ENCODE measurements at places on chromosomes 7 and 10.

GRCh38 chr7:116671681-116672595, at the start of gene MET:
MET (plus strand) TSS chr7:116672196; CDS start chr7:116699085, 26,889 bp downstream.
- peak; percentile 18 for DNase-seq

DNA sequence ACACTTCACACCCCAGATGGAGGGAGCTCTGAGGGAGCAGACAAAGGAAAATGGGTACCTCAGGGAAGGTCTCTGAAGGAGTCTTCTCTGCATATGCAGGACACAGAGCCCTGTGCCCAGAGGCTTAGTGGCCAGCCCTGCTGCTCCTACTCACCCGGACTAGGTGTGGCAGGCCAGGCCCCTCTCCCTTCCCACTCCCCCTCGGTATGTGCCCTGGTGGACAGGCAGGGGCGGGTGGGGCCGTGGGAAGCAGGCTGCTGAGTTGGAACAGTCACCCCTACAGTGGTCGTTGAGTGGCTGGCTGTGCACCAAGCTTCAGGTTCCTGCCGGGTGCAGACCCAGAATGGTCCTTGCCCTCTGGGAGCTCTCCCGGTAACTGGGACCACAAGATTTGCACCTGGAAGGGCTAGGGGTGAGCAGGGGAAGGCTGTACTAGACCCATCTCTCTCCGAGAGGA, 68.6 kb downstream of the ZMIZ1 start:
- DNase-seq: no peak

DNA sequence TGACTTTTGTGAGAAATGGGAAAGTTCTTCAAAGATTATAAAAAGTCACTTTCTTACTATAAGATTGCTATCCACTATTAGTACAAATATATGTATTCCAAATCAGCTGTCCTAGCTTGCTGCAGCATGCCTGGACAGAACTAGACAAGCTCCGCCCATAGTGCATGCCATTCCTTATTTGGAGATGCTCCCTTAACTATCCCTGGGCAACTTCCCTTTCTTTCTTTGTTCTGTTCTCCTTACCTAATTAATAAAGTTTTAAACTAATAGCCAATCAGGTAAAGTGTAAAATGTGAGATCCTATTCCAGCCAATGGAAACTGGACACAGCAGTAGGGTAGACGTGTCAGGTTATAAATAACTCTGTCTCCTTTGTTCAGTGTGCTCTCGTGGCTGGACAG, 281.9 kb downstream of the CAMK1D start:
- DNase-seq: no peak

- no peak for DNase-seq
Measured at GRCh38 chr7:154693661-154694060, 309.3 kb downstream of the PAXIP1 start.

DNA sequence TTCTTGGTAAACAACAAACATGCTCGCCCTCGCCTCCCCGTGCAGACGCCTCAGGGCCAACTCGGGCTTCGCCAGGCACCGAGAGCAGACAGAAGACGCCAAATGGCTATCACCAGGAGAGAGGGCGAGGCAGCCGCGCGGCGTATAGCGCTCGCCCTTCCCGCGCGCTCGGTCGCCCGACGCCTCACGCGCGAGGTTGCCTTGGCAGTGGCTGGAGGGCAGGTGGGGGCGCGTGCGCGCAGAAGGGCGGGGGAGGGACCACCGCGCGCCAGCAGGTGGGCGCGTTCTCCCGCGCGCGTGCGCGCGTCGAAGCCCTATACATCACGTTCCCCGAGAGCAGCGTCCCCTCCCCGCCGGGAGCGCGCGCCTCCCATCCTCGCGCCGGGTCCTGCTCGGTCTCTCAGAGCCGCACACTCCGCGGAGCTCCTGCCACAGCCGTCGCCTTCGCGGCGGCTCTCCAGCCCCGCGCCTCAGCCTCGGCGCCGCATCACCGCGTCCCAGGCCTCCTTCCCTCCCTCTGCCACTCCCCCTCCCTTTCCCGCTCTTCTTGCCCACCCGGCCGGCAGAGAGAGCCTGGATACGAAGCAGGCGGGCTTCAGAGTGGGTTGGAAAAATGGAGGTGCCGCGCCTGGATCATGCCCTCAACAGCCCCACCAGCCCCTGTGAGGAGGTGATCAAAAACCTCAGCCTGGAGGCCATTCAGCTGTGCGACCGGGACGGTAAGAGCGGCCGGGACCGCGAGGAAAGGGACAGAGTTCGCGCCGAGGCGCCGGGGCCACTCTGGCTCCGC, at the start of gene PHYHIPL:
Gene PHYHIPL (plus strand): TSS at position 403 of the 790 bp plus-strand sequence. CDS start 211 bp downstream, at position 614.
- DNase-seq: no peak

GRCh38 chr7:16668978-16669377, 23.0 kb downstream of the BZW2 start:
- no peak for DNase-seq

DNA sequence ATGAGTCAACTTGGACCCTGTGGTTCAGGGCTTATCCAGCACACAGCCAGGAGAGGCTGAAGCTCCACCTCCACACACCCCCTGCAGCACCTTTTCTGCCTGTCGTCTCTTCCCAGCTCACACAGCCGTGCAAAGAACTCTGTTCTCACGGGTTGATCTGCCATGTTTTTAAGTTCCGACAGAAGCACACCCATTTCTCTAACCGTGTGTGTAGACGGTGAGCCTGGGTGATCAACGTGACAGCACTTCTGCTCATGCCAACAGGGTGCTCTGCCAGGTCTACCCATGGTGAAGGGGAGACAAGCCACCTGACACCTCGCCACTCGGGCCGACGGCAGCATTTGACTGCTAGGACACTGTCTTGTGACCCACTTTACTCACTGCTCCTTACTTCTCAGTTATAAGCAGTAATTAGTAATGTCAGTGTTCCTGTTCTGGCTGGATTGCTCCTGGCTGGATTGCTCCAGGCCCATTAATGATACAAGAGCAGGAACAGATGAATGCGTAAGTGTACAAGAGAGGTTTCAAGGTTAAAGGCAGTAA, 90.5 kb downstream of the RNF216 start:
- no peak for DNase-seq

DNA sequence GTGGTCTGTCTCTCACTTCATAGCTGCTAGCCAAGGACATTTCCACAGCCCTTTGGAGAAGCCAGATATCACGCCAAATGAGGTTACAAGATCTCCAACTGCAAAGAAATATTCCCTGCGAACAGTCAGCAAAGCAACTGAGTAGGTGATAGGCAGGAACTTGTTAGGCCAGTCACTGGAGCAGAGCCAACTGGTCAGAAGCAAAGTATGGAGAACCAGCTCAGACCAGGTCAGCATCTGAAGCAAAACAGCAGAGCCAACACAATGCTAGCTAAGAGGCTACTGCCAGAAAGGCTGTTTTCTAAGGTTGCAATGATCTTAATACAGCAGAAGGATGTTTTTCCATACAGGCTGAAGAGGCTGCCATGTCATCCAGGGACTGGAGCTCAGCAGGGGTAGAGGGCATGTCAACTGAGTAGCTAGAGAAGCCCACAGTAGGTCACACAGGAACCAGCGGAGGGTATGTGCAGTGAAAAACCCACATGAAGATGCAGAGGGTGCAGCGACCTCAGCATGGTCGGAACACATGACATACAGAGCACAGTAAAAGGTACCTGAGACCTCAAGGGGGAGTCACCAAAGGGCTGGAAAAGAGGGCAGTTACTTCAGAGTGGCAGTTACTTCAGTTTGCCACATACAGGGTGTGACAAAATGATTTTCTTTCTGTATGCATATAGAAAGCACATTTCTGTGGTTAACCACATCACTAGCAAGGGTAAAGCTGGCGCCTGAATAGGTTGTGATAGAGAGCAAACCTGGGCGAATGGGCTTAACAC, 8.9 kb downstream of the SEC31B start:
- peak; percentile 80 for DNase-seq

DNA sequence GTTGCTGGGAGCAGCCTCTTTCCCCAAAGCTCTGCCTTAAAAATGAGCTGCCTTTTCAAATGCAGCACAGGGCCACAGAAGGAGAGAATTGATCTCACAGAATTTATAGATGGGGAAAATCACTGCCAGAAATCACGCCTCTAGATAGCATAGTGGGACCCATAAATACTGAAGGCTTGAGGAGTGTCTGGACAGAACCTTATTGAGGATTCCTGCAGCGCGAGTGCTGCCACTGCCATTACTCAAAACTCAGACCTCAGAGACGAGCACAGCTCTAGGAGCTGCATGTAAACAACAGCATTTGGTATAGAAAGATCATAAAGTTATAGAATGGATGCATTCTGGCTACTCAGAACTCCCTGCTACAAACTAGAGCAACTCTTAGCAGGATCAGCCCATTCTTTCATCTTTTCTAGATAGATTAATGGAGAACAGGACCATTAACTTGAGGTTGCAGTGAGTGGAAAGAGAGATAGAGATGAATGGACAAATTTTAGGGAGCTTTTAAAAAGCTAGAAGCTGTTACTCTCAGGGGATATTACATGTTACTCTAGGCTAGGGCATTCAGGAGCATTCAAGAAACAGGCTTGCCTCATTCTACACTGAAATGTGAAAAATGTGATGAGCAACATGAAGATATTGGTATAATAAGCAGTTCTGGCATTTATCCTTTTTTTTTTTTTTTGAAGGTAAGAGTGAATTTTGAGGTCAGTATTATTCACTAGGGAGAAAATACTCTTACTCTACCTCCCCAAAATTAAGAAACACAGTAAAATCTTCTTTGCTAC, 267.2 kb upstream of the SLC26A5 start:
- no peak for DNase-seq

DNA sequence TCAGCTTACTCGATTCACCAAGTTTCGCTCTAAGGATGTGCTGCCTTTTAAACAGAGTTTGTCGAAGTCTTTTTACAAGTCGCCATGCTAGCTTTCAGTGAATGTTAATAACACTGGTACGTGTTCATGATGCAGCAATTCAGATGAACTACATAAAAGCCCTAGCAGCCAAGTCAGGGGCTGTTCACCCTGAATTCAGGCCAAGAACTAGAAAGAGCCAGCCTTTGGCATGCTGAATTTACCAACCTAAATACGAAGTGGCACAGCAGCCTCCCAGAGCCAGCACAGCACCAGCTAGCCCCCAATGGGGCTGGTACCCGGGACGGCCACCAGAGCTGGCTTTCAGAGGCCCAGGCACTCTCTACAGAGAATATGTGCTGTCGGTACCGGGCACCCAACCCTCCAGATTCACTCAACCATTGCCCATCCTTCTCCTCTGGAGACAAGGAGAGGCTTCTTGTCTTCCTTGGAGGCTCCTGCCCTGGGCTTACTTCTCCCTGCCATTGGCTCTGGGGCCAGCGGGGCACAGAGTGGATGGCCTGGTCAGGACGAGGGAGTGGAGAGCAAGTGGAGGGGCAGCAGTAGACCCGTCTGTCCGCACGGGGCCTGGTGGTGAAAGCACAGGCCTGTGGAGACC, 64.2 kb downstream of the HIPK2 start:
- DNase-seq: no peak

GRCh38 chr10:90579602-90580242, 278.1 kb downstream of the HTR7 start:
- no peak for DNase-seq

Measured in stimulated activated effector memory CD8-positive, alpha-beta T cell treated with anti-CD3 and anti-CD28 coated beads, Interleukin-12 subunit alpha, Interleukin-12 subunit beta, amount 100 ng/mL, for 72 hours (primary cell).